RKO (cell line): ENCODE measurements at places on chromosomes 5 and 9.

DNA sequence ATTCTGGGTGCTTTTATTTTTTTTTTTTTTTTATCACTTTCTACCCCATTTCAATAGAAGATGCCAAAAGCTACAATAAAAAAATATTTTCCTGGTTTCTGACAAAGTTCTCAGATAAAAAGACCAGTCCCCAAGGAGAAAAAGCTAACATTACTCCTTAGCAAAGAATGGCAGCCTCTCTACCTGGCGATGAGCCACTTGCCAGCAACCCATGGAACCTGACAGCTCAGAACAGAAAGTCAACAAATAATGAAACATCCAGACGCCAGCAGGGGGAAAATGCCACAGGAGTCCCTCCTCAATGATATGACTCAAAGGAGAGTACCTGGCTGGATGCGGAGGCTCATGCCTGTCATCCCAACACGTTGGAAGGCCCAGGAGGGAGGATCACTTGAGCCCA, 123.2 kb downstream of the MYO10 start:
- DNase-seq, result no peak

- DNase-seq, result no peak
Measured at GRCh38 chr5:77846422-77847128, 70.4 kb upstream of the TBCA start.

GRCh38 chr9:76018235-76018634, 127.8 kb downstream of the PCSK5 start:
- no peak for DNase-seq

DNA sequence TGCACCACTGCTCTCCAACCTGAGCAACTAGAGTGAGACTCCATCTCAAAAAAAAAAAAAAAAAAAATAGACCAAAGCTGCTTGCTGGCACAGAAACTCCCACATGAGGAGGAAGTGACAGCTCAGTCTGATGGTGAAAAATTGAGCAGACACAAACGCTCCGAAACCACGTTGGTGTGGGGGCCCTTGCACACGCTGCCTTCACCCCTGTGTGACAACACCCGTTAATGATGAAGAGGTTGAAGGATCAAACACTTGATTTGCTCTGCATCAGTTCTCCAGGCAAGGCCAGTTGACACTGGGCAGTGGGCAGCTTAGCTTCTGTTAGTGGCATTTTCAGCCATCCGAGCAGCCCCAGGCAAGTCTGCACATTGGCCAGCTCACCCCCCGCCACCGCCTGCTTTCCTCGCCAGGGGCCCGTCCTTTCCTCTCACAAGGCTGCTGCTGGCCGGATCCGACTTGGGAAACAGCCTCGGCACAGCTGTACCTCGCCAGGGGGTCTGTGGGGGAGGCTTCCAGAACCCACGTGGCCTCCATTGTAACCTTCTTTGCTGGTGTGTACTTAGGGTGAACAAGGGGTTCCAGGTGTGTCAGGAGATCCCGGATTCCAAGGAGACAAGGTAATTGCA, 79.8 kb downstream of the COL27A1 start:
- no peak for DNase-seq

- DNase-seq, result no peak
Measured at GRCh38 chr5:160488394-160489325, 67.0 kb downstream of the PTTG1 start.

- DNase-seq, result no peak
Measured at GRCh38 chr9:127654619-127655018, 42.5 kb downstream of the STXBP1 start.

GRCh38 chr9:128341435-128341849, 1.1 kb downstream of the SLC27A4 start:
- DNase-seq, result peak; percentile 91

- no peak for DNase-seq
Measured at GRCh38 chr5:96562614-96563013, 99.6 kb upstream of the CAST start.

DNA sequence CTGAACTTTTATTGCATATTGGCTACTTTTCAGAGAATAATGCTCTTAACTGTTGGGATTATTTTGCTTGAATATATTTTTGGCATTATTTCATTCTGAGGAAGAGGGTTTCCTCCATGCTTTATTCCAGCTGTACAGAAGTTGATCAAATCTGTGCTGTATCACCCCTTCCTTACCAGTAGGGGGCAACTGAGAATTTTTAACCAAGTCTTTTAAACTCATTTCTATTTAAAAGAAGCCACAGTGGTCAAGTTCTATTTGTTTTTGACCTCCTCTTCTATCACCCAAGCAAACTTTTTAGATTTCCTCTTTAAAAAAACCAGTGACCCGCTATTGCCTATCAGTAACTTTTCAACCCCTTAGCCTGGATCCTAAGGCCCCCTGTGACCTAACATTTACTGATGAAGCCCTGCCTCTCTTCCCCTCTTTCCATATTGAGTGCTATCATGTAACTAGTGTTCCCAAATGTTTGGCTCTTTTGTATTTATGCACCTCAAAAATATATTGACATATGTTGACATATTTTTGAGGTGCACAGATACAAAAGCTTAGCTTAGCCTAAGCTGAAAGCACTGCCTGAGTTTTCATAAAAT, 80.6 kb downstream of the FBXO4 start:
- DNase-seq, result peak; percentile 66

DNA sequence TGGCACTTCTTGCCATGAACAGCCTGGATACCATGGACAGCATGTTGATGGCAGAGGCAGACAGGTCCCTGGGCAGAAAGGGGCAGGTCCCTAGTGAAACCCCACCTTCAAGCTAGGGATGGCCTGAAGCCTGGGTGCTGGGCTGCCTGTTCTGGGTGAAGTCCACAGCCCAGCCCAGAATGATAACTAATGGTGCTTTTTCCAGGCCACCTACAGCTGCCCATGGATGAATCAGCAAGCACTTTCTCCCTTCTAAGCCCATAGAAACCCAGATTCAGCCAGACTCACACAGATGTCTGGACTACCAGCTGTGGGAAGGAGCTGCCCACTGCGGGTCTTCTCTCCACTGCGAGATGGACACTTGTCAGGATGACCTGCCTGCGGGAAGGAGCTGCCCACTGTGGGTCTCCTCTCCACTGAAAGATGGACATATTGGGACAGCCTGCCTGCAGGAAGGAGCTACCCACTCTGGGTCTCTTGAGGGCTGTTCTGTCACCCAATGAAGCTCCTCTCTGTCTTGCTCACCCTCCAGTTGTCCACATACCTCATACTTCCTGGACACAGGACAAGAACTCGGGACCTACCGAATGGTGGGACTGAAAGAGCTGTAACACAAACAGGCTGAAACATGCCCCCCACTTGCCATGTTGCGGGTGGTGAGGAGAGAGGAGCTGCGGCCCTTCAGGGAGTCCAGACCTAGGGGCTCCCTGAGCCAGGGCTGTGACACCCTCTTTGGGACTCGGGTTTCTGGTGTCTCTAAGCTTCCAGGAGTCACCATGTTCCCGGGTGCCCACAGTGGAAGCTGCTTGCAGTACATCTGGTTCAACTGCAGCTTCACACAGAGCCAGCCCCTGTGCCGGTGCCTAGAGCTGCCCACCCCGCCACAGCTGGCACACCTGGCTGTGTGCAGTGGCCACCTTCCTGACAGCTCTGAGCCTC, 60.7 kb upstream of the SYNPO start:
- no peak for DNase-seq

GRCh38 chr5:125505115-125505514, 758.7 kb upstream of the ZNF608 start:
- no peak for DNase-seq

- peak; percentile 38 for DNase-seq
Measured at GRCh38 chr9:131759017-131759647, 19.3 kb upstream of the RAPGEF1 start.

DNA sequence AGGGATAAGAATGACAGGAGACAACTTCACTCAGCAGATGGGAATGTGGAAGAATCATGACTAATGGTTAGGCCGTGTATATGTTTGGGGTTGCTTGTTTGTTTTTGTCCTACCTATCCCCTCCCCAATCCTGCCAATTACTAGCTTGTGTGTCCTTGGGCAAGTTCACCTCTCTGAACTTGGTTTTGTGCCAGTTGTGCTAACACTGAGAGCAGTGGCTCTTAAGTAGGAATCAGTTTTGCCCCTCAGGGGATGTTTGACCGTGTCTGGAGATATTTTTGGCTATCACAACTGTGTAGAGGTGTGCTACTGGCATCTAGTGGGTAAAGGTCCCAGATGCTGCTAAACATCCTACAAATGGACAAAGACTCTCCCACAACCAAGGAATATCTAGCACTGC, 287.0 kb downstream of the DMRT2 start:
- peak; percentile 8 for DNase-seq

- no peak for DNase-seq
Measured at GRCh38 chr5:90921418-90921973, 362.9 kb downstream of the ADGRV1 start.

- DNase-seq, result no peak
Measured at GRCh38 chr9:72394066-72394465, 29.1 kb upstream of the ZFAND5 start.

DNA sequence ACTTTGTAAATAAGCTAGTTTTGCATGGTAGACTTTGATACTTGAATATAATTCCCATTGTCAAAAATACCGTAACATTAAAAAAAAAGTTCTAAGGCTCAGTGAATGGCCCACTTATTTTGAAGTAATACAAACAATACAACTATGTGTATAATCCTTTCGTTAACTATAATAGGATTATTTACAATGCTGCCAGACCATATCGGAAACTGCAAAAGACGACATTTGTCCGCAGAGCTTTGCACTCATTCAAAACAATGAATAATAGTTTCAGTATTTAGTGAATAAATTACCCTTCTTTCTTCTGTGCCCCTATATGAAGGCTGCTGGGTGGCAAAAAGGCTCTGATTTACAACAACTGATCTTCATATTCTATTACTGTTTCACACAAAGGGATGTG, 121.8 kb downstream of the DROSHA start:
- no peak for DNase-seq

GRCh38 chr9:7788772-7789171, 10.8 kb downstream of the DMAC1 start:
- DNase-seq, result no peak

DNA sequence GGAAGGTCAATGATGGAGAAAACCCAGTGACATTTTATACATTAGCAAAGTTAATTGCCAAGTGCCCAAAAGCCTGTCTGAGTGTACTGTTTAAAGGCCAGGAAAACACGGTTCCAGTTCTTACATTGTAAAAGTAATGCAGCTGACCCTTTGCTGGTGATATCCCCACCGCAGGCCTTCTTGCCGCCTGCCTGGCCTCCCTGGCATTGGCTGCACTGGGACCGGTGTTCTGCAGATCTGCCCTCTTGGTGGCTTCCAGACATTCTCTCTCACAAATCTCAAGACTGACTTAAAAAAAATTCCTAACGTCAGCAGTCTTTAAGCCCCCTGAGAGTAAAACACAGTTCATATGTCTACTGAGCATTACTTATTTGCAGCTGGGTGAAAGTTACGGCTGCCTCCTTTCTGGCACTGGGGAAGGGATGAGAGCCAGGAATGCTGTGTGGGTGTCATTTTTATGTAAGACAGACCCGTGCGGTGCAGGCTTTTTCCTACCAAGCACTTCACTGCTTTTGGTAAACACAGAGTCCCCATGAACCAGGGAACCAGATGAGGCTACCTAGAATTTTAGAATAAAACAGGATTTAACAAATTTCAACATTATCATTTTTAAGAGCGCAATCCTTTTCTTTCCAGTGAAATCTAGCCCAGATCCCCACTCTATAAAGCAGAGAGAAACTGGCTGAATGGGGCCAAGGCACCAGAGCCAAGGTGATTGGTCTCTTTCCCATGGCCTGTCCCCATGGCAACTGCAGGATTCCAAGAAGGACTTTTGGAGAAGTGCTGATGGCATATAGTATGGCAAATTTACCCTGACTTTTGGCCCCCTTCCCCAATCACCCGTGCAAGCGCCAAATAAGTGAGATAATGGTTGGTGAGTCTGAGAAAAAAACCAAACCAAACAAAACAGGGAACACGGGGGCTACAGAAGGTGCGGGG, 80.8 kb downstream of the LMNB1 start:
- DNase-seq, result no peak

DNA sequence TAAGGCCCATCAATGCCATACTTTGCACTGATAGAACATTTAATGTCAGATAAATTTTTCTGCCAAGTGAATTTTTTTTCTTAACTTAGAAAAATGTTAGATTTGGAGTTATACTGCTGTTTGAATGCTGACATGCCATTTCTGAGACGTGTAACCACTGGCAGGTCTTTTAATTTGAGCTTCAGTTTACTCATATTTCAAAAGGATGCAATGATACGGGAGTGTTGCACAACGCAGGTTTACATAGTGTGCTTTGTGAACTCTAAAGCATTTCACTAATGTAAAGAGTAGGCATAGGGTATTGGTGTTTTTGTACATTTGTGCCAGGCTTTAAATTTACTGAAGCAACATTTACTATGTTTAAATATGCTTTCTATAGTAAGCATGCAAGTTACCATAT, 4.2 kb downstream of the ZBTB43 start:
- no peak for DNase-seq

GRCh38 chr5:32471784-32472183, 27.2 kb upstream of the ZFR start:
- no peak for DNase-seq

- DNase-seq, result peak; percentile 100
Measured at GRCh38 chr9:131125288-131126058, at the start of gene NUP214. Gene NUP214 (plus strand): TSS chr9:131125586. CDS start chr9:131125705, 119 bp downstream.

DNA sequence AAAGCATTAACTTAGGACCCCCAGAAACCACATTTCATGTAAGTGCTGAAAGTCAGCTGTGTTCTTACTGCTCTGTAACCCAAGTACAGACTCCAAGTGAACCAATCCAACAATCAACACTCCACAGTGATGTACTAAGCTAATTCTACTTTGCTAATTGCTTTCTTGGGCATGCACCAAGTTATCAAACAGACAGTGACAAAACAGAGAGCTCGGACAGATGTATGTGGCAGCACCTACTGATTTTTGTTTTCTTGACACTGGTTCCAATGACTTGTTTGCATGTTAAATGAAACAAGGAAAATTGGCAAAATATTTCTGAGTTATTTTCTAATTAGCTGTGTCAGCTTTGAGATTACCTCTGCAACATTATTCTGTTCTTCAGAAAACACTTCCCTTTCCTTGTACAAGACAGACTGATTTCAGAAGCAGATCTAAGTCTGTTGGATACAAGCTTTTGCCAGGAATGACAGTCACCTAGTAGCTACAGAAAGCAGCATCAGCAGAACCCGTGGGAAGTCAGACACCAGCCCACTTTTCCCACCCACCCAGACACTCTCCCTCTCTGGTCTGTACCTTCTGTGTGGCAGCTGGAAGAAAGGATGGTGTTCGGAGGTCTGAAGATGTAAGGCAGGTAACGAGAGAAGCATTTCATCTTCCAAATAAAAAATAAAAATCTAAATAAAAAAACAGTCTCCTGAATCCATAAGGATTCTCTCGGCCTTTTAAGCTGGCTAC, 176.7 kb upstream of the PPP2R2B start:
- no peak for DNase-seq

DNA sequence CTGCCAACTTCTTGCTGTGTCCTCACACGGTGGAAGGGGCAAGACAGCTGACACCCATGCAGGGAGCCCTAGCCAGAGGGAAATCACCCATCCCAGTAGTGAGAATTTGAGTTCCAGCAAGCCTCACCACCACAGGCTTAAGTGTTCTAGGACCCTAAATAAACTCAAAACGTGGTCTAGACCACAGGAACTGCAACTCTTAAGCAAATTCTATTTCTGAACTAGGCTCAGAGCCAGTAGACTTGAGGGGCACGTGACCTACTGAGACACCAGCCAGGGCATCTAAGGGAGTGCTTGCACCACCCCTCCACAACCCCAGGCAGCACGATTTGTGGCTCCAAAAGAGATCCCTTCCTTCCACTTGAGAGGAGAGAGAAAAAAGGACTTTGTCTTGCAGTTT, 96.0 kb upstream of the PHF24 start:
- DNase-seq, result no peak

GRCh38 chr9:87327575-87328125, 170.0 kb upstream of the DAPK1 start:
- no peak for DNase-seq
